ENCODE measurements at places on chromosomes 6 and 20.

- DNase-seq, result no peak
Observed at GRCh38 chr6:7628909-7629308, 38.9 kb downstream of the SNRNP48 start.

- no peak for DNase-seq
Observed at GRCh38 chr6:157099912-157100593, 223.3 kb downstream of the TMEM242 start.

- DNase-seq, result no peak
Observed at GRCh38 chr20:13515291-13515690, 123.4 kb downstream of the TASP1 start.

- DNase-seq, result no peak
Observed at GRCh38 chr20:40467703-40468411, 221.2 kb downstream of the MAFB start.

- no peak for DNase-seq
Observed at GRCh38 chr6:12947151-12947871, 230.7 kb downstream of the PHACTR1 start.

DNA sequence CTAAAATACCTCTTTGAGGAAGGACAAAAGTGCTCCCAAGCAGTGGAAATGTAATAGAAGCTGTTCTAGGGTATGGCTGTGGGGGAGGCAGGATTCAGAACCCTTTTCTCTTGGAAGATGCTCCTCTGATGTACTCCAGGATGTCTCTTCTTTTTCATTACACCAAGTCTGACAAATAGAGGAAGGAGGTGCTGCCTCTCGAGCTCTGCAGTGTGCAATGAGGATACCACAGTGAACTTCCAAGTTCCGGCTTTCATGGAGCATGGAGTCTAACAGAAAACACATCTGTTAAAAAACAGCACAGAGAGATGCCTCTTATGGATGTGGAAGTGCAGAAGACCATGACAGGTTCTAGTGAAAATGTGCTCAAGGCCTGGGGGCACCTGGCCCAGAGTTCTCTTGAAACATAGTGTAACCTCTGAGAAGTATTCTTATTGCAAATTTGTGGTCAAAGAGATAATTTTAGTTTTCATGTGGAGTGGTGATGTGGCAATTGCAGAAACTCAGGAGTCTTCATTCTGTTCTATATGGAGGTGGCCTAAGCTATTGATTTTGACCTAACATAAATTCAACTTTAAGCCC lies 362.0 kb upstream of the CITED2 start:
- DNase-seq, result no peak

DNA sequence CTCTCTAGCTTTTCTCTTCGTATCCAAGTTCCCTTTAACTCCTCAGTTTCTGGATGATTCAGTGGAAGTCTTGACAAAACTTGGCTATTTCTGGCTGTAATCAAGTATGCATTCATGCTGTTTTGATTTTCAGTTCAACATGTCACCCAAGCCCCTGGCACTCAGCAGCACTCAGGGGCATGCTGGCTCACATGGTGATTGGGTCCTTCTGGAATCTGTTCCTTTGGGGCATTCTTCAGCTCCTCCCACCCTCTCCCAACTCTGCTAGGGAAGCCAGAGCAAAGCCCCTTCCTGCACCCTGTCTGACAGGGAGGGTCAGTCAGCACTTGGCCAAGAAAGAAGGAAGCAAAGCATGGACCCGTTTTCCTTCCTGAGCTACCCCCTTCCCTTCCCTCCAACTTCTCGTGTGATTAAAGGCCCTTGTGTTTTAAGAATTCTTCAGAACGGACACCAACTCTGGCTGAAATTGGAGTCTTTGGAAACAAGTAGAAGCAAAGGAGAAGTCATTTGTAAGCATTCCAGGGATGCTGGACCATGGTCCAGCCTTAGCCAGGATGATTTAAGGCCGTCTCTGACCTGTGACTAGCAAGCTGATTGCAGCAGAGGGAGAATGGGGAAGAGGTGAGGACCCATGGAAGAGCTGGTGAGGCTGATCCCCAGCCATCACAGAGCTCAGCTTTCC lies 7.1 kb downstream of the PLEKHG1 start:
- DNase-seq, result no peak

DNA sequence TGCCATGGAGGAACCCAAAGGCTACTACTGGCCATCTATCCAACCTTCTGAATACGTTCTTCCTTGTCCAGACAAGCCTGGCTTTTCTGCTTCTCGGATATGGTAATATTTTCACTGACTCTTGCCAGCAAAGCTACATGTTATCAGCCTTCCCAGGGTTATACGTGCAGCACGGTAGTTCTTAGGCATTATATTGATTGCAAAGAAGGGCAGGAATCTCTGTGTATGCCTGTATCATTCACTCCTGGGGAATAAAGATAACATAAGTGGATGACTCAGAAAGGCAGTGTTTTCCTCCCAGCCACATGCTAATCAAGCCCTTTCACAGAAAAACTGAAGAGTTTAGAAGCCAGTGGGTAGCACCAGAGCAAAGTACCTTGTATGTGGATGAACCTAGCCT lies 98.7 kb downstream of the ADGRG6 start:
- DNase-seq, result peak; percentile 34
